Left ventricle myocardium inferior (tissue), 1 donor: ENCODE measurements at places on chromosomes 3 and 15.

DNA sequence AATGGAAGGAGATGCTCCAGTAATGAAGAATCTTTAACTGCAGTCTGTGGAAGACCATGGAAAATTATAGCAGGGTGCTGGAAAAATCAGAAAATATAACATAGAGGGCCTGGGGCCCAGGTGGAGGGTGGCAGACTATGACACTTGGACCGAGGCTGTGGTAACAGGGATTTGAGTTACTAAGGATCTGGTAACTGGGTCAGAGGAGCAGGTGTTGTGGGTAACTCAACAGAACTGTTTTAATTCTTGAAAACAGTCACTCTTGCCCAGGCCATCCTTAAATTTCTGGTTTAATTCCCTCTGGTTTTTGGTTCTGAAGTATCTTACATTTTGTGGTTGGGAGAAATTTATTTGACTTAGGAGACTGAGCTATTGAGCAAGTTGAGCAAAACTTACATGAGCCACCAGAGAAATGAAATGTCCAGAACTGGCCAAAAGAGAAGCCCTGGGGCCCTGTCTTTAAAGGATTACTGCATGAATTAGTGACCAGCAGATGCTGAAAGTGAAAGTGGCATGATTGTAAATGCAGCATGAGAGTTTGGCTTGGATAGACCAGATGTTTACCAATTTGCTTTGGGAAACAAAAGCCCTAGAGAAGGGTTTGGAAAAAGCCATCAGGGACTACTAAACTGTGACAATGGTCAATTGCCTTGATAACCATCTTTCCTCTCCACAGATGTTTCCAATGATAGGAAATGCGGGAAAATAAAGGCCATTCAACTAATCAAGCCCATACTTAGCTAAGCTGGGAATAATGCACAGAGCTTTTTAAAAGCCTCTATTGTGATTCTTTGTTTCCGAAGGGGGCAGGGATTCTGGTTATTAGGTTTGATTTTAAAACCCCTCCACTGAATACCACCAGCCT, 374.9 kb upstream of the TGFBR2 start:
- no peak for DNase-seq

DNA sequence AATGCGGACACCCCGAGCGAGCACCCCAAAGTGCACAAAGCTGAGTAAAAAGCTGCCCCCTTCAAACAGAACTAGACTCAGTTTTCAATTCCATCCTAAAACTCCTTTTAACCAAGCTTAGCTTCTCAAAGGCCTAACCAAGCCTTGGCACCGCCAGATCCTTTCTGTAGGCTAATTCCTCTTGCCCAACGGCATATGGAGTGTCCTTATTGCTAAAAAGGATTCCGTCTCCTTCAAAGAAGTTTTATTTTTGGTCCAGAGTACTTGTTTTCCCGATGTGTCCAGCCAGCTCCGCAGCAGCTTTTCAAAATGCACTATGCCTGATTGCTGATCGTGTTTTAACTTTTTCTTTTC, 5.3 kb downstream of the BHLHE40 start:
- no peak for DNase-seq

DNA sequence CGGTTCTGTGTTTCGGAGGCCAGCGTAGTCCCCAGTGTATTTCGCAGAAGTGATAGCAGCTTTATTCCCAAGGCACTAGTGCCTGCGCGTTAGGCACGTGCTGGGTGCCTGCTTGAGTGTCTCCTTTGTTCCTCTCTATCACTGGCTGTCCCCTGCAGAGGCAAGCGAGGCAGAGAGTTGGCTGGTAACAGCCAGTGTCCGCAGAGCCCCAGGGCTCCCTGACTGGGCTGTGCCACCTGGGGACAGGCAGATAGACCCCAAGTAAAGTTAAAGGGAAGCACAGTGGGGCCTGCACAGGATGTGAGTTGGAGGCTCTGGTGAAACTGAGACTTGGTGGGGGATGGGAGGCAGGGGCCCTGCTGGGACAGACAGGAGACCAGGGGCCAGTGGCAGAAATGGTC, 50.7 kb downstream of the APBA2 start:
- DNase-seq: no peak

- no peak for DNase-seq
Measured at GRCh38 chr3:29614954-29615353, 334.1 kb downstream of the RBMS3 start.
